ENCODE measurements at places on chromosomes 16 and 17. TPM values are rescaled to one million over a fixed set of nuclear protein-coding genes. Genes with fewer than 3 reads are reported as not detected.

The ACSM2A gene
- total RNA-seq, result not detected

The APOBR gene
- total RNA-seq, result not detected

The KRTAP4-1 gene
- not detected for total RNA-seq

The CDRT15 gene
- not detected for total RNA-seq

The NEUROD2 gene
- total RNA-seq, result not detected

The ZG16 gene
- not detected for total RNA-seq

The KRTAP2-3 gene
- total RNA-seq, result not detected

The NHERF1 gene
- 27.1 TPM for total RNA-seq

The RNF227 gene
- 4.0 TPM for total RNA-seq

The EVI2A gene
- total RNA-seq, result not detected

The CHD9NB gene
- total RNA-seq, result 4.1 TPM

The KRTAP4-7 gene
- total RNA-seq, result not detected

The PARN gene
- 35.8 TPM for total RNA-seq

The ELMO3 gene
- not detected for total RNA-seq

The TNFSF12 gene
- 2.4 TPM for total RNA-seq

The GNGT2 gene
- not detected for total RNA-seq

The ANKFN1 gene
- total RNA-seq, result 0.25 TPM

The HLF gene
- 0.11 TPM for total RNA-seq

The CLDN7 gene
- total RNA-seq, result 0.32 TPM

The MXRA7 gene
- 55.4 TPM for total RNA-seq
